CD8-positive, alpha-beta T cell (primary cell): ENCODE measurements at places on chromosomes 3 and 15.

DNA sequence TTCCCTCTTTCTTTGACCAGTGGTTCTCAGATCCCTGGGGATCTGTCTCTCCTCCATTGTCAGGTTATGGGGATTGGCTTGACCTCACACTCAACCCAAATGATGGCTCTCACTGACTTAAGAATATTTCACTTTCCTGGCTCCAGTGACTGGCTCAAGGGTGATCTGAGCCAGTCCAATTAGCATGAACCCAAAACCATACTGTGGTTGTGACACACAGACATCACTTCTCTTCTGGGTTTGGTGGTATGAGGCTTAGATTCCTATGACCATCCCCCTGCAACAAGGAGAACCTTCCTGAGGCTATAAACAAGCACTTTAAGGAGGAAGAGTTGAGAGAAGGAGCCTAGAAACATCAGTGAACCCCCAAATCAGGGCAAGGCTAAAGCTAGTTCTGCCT is 85.8 kb downstream of the KCNAB1 start:
- DNase-seq: no peak

- no peak for DNase-seq
Measured at GRCh38 chr15:39582286-39582976, 1.6 kb downstream of the THBS1 start.

GRCh38 chr3:107411779-107412178 is 34.5 kb downstream of the CCDC54 start:
- no peak for DNase-seq

- DNase-seq: no peak
Measured at GRCh38 chr3:15778332-15778858, 19.4 kb downstream of the ANKRD28 start.

GRCh38 chr3:161413127-161413854 is 42.0 kb upstream of the SPTSSB start:
- no peak for DNase-seq
